ENCODE measurements at places on chromosomes 12 and 14.

GRCh38 chr14:100271247-100271939 lies 32.4 kb downstream of the YY1 start:
- DNase-seq = no peak

DNA sequence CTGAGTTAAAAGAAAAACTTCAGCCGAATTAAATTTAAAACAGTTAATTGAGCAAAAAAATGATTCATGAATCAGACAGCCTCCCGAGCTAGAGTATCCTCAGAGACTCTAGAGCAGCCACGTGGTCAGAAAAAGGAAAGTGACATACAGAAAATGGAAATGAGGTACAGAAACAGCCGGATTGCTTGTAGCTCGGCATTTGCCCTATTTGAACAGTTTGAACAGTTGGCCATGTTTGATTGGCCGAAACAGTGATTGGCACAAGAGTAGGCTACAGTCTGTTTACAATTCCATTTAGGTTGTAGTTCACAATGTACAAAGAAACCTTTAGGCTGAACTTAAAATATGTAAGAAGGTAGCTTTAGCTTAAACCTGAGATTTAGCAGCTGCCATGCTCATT lies 12.9 kb upstream of the OXA1L start:
- no peak for DNase-seq

- no peak for DNase-seq
Observed at GRCh38 chr12:53101931-53102781, 1.1 kb upstream of the SOAT2 start.

DNA sequence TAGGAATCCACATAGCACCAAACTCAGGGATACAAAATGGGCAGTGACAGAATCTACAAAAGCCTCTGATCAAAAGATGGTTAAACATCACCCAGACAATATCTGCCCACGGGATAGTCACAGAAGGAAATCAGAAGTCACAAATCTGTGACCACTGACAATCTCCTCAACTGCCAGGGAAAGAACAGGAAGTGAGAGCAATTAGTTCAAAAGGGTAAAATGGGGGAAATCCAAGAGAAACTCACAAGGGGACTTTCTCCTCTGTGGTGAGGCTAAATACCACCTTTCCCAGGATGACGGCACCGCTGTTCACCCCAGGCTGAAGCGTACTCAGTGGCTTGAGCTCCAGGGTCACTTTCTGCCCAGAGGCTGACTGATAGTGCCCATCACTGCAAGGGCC lies 10.7 kb downstream of the TTC5 start:
- DNase-seq = no peak

- DNase-seq = no peak
Observed at GRCh38 chr14:99549684-99550083, 54.3 kb downstream of the CCDC85C start.

DNA sequence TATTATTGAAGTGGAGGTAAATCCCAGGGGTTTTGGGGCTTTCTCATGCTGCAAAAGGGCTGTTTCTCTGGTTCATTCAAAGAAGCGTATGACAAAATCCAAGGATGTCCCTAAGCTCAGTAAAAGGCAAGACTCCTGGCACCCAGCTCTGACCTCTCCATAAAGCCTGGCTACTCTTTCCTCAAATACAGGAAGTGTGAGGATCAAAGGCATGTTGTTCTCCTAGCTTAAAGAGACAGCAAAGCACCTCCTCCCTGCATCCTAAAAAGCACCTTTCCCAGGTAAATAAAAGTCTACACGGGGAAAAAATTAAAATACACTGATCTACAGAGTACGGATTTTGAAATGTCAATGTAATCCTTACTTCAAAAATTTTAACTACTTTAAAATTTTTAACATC lies 118.6 kb downstream of the LMNTD1 start:
- DNase-seq = peak; percentile 16

DNA sequence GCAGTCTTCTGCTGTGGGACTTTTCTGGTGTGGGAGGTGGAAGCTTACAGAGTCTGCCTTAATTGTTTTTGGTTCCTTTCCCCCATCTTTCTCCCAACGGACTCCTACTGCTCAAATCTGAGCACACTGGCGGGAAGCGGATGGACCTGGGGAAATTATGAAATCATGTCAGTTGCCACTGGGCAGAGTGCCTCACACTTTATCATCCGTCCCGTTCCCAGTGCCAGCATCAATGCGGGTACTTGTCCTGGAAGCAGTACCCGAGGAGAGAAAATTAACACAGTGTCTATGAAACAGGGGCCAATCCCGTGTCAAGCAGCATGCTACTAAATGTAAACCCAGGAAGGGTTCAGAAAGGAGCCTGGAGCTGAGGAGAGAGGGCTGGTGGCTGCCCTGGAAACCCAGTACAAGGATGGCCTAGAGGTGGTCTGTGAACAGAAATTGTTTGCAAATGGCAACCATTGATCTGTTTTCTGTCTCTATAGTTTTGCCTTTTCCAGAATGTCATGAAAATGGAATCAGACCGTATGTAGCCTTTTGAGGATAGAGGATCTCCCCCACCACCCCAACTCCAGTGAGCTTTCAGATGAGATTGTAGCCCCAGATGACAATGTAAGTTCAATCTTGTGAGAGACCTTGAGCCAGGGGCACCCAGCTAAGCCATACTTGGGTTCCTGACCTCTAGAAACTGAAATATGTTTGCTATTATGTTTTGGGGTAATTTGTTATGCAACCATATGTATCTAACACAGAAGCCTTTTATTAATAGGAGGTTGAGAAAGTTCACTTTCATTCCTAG lies 908 bp upstream of the CDKL1 start:
- peak; percentile 48 for DNase-seq

- peak; percentile 26 for DNase-seq
Observed at GRCh38 chr14:90642244-90642717, 173.9 kb downstream of the TTC7B start.

- DNase-seq = no peak
Observed at GRCh38 chr12:31035967-31036665, 37.5 kb upstream of the DDX11 start.

DNA sequence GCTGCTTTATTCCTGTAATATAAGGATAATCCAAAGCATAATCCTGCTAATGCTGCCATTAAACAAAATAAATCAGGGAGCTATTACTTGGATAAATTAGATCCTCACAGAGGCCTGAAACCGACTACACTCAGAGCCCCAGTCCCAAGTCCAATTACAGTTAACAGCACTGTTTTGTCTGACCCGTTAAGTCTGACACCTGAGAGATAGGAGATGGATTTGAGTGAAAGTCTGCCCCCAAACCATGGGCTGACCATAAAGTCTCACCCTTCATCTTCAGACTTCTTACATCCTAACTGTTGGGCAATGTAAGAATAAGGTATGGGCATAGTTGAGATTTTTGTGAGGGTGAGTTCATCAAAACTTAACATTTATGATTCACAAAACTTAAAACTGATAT lies 181.7 kb downstream of the PLCZ1 start:
- DNase-seq = no peak

- DNase-seq = no peak
Observed at GRCh38 chr12:68451261-68452077, 119.3 kb upstream of the MDM1 start.

DNA sequence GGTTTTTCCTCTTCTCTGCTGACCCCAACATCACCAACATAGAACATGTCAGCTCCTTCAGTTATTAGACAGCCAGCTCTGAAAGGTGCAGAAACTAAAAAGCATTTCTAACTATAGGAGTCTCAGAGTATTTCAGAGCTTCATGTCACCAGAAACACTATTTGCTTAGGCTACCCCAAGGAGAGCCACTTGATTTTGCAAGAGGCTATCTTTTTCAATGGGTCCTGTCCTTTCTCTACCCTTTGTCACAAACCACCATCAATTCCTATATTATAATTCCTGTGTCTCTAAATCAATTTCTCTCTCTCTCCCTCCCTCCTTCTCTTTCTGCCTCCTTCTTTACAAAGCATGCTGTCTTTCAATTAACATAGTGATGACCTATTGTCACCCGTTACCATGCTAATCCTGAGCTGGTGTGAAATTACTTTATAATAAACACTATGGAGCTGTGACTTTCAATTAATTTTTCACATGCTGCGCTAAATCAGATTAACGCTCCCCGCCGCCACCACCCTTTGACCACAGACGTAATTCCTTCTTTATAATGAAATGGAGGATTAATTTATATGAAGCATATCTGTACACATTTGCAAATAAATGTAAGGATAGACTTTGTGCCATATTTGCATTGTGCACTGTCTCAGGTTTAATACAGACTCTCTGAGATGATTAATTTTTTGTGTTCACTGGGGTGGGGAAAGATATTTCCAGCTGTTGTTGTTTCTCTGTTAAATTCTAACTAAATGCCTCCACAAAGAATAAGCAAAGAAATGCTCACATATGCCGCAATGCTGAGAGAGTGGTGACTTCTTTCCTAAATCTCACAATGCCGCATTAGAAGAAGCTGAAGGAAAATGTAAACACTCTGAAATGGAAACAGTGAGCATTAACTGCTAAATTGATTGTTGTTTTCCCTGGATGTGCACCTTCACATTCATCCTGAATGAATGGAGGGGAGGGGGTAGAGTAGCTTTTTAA lies 418.6 kb downstream of the PDZRN4 start:
- no peak for DNase-seq

GRCh38 chr12:26471560-26471959 lies 276.2 kb downstream of the SSPN start:
- DNase-seq = no peak
